T-cell (primary cell): ENCODE measurements at places on chromosomes 13 and 19. TPM values are rescaled to one million over a fixed set of nuclear protein-coding genes. Genes with fewer than 3 reads are reported as not detected.

Gene SHD
- total RNA-seq, result not detected

DNA sequence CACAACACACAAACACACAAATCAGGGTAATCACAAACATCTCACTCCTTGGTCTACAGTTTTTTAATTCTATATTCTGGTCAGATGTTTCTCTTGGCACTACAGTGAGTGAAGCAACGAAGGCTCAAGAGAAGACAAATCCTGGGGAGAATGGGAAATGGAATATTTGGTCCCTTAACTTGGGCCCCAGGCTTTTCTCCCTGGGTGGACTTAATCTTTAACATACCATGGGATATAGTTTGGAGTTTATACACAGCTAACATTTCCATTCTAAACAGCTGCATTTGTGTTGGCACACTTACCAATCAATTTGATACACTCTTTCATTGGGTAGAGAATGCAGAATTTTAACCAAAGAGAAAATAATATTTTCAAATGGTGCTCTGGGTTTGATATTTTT, 1132.6 kb upstream of the SLC10A2 start:
- no peak for DNase-seq

Gene AP3D1
- 89.9 TPM for total RNA-seq

DNA sequence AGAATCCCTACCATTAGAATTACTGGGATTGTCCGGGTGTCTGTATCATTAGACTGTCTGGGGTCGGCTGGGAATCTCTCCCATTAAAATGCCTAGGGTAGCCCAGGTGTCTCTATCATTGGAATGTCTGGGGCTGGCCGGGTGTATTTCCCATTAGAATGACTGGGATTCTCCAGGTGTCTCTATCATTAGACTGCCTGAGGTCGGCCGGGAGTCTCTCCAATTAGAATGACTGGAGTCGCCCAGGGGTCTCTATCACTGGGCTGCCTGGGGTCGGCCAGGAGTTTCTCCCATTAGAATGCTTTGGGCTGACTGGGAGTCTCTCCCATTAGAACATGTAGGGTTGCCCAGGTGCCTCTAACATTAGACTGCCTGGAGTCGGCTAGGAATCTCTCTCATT, 1560.7 kb downstream of the UQCRFS1 start:
- DNase-seq, result no peak

GRCh38 chr13:57675526-57675925, 44.0 kb downstream of the PCDH17 start:
- DNase-seq, result no peak

GRCh38 chr13:45205124-45205523, 4.3 kb upstream of the KCTD4 start:
- DNase-seq, result no peak

DNA sequence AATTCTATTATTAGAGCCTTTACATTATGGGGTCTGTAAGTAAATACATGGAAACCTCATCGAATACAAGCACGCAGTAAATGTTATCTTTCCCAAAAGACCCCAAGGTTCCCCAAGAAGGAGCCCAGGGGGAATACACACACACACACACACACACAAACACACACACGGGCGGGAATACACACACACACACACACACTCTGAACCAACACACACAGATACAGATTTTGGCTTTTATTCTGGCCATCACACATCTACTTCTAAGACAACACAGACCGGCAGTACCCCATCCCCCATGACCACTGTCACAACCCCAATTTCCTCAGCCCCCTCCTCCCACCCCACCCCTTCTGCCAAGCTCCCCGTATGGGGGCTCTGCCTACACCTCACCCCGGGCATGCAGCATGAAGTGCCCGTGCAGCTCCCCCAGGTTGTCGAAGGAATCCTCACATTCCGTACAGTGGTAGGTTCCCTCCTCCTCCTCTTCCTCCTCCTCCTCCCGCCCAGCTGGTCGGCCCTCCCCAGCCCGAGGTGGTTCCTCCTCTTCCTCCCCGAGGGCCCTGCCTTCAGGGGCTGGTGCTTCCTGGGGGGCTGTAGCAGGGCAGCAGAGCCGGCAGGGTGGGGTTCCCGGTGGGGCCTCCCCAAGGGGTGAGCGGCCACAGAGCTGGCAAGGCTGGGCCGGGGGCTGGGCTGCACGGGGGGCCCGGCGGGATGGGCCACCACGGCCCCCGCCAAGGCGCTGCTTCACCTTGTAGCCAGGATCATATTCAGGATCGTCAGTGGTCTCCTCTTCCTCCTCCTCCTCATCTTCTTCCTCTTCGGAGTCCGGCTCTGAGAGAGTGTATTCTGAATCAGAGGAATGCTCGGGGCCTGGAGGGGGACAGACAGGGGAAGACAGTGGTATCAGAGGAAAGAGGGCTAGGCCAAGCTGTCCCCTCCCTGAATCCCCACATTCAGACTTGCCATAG, 4.4 kb upstream of the SRRM5 start:
- DNase-seq, result no peak

Gene KANK2
- 1.9 TPM for total RNA-seq

DNA sequence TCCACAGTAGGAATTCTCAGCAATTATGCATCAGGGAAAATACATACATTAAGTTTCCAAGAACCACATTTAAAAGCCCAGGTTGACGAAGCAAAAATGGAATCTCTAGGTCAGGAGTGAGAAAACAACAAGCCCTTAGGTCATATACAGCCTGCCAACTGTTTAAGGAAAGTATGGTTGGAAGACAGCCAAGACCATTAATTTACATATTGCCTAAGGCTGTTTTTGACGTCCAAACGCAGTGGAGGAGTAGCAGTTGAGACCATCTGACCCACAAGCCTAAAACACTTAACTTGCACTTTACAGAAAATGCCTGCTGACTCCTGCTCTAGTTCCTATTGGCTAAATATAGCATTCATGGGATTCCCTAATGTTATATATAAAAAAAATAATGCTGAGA, 299.0 kb downstream of the ITGBL1 start:
- DNase-seq, result no peak

Gene SIGLEC8
- total RNA-seq, result not detected

DNA sequence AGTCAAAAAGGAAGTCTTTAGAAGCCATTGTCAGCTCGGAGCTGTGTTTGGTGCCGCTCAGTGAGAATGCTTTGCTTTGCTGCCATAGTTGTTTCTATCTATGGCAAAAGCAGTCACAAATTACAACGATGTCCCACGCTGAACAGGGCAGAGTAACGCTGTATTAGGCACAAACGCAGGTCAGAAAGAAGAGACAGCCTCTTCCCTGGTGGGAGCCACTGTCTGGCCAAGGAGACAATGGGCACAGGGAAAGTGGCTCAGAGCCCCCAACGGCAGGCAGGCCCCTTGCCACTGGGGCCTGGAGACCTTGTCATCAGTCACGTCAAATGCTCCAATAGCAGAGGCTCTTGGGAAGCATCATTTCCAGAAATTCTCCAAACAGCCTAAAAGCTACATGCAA, 244.2 kb downstream of the TEX29 start:
- no peak for DNase-seq

GRCh38 chr19:17784201-17785008, 10.5 kb upstream of the B3GNT3 start:
- DNase-seq, result peak; percentile 58

GRCh38 chr13:20547479-20547908, 19.5 kb upstream of the IFT88 start:
- DNase-seq, result no peak

GRCh38 chr19:45924891-45925447, 10.4 kb upstream of the NANOS2 start:
- DNase-seq, result no peak

DNA sequence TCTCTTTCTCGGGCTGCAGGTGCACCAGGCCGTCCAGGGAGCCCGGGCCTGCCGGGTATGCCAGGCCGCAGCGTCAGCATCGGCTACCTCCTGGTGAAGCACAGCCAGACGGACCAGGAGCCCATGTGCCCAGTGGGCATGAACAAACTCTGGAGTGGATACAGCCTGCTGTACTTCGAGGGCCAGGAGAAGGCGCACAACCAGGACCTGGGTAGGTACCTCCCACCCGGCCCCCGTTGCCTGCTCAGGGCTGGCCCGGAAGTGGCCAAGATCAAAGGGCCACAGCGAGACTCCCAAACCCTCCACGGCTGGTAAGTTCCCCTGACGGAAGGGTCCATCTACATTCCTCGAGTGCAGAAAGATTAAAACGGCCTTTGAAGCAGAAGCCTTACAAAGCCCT, 55.1 kb downstream of the RAB20 start:
- DNase-seq, result no peak

- DNase-seq, result peak; percentile 17
Measured at GRCh38 chr19:1609103-1609396, 3.8 kb upstream of the UQCR11 start.

Gene YJEFN3
- 12.5 TPM for total RNA-seq

Gene SLC17A7
- 0.20 TPM for total RNA-seq

DNA sequence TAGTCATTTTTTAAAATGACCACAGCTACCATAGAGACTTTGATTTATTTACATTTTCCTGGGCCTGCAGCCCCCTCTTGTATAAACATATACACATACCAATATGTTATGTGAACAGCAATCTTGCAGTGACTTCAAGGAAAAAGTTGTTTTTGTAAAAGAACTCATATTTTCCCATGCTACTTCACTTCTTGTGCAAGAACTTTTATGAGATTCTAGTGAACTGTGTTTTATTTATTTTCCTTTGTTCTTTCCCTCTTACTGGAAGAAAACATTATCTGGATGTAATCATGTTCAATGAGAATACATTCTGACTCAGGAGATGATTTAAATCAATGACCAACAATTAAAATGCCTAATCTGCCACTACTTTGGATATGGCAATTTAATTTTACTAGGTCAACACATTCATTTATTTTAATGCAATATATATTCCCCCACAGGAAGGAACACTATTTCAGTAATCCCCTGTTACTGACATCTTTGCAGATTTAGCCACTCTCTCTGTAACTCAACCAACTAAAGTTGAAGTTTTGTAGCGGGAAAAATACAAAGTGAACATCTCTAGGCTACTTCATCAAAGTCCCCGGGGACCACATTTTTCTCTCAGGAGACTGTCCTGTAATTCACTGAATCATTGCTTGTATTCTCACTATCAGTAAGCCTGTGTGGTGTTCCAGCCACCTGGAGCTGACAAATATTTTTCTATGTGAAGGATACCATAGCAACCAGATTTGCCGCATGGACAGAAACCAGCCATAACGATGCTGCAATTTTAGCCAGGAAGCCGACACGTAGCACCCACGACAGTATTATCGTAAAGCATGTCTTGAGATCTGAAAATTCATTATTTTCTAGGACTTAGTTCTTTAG, 90.5 kb downstream of the STARD13 start:
- no peak for DNase-seq
